ENCODE measurements at places on chromosomes 16 and 17. TPM values are rescaled to one million over a fixed set of nuclear protein-coding genes. Genes with fewer than 3 reads are reported as not detected.

The SLC47A2 gene
- total RNA-seq = 5.5 TPM

DNA sequence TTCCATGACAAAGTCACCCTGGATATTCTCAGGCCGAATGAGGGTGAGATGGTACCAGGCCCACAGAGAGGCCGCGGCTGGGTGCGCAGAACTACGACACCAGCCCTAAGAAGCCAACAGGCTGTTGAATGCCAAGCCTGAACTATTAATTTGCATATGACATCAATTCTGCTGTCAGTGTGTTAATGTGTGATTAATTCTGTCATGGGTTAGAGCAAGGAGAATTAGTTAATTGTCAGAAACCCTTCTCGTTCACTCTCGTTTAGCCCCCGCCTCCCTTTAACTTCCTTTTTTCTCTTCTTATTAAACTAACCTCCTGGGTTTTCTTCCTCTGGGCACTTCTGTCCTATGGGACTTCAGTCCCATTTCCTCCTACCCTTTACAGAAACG is 123.4 kb downstream of the ZFHX3 start:
- DNase-seq = no peak

The CHD9 gene
- 159 TPM for total RNA-seq

DNA sequence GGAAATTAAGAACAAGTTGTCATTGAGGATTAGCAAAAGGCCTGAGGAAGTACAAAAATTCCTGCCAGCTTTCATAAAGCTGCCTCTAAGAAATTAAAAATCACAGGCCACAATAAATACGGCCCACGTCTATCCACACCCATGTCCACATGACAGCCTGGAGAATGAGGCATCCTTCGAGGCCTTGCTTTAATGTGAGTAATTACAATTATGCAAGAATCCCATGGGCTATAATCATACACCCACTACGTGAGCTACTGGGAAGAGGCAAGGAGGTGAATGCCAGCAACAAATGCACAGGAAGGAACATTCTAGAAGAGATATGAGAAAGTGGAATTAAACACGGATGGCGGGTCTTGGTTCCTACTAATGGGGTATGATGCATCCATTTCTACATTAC is 65.4 kb upstream of the ZFHX3 start:
- no peak for DNase-seq

DNA sequence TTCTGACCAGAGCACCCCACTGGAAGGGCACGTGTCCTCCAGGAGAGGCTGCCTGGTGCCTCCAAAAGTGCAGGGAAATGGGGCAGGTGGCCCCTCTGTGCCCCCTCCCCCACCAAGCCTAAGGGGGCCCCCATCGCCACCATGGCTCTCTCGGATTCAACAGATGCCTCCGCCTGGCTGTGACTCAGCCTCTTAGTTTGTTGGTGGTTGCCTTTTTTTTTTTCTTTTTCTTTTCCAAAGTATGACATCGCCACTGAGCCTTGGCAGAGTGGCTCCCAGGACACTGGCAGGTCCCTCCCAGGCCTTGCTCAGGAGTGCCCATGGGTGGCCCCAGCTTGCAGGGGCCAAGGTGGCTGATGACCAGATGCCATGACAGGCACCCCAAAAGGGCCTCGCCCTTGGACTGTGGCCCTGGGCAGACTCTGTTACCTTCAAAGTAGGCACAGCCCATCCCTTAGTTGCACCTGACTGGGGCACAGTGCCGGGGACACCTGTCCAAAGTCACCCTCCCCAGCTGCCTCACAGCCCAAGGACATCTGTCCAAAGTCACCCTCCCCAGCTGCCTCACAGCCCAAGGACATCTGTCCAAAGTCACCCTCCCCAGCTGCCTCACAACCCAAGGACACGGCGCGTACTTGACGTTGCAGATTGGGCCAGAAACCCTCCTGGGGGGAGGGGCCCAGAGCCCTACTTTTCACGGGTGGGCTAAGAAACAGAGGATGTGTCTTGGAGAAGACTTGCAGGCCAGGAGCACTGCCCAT is 29.6 kb downstream of the NPTX1 start:
- no peak for DNase-seq

GRCh38 chr17:74126179-74126900 is 77.1 kb upstream of the RPL38 start:
- DNase-seq = no peak

GRCh38 chr16:16805809-16806208 is 426.9 kb downstream of the NPIPA7 start:
- DNase-seq = no peak

The TEKT3 gene
- total RNA-seq = not detected

The ANKFY1 gene
- total RNA-seq = 54.9 TPM

DNA sequence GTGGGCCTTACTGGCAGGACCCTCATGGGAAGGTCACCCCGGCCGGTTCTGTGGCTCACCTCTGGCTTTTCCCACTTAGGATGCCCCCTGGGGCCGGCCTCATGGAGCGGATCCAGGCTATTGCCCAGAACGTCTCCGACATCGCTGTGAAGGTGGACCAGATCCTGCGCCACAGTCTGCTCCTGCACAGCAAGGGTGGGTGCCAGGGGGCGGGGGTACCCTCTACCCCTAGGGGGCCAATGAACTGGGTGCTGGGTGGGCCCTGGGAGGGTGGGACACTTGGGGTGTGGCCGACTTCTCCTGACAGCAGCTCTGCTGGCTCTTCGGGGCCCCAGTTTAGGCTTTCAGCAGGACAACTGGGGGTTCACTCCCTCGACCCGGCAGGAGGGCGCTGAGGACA is 34.3 kb downstream of the MGAT5B start:
- no peak for DNase-seq

DNA sequence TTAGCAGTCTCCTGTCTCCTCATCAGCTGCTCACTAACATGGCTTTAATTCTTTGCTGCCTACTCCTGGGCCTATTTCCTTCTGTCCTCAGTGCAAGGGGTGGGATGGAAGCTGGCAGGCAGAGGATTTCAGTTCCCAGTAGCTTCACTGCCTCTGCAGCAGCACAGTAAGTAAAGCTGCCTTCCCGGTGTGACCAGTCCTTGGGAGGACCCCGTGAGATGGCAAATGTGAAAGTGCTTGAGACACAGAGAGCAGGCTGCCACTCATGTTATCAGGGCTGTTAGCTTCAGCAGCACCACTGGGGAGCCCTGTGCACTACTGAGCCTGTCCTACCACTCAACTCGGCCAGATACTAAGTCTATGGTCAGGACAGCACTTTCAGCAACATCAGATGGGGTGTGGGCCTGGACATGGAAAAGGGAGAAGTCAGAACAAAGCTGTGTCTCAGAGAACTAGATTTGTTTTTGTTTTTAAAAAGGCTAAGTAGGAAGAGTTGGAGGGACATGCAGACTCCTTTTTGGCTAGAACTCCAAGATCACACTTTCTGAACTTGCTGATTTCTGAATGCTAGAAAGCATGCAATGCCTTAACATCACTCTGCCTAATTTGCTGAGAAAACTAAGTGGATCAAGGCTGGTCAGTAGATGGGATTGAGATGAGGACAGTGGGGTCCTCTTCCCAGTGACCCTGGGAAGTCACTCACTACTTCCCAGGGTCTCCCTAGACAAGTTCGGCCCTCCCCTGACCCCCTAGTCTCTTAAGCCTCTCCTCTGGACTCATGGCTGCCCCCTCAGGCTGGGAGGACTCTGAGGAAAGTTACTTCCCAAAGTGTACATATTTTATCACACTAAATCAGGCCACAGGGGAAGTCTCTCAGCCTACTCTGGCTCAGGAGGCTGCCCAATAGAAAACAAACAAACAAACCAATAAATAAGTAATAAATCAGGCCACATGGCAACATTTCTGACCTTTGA is 1.1 kb downstream of the ACSF2 start:
- DNase-seq = peak; percentile 52

The SLC52A1 gene
- 1.4 TPM for total RNA-seq

The TP53TG3 gene
- 0.48 TPM for total RNA-seq

DNA sequence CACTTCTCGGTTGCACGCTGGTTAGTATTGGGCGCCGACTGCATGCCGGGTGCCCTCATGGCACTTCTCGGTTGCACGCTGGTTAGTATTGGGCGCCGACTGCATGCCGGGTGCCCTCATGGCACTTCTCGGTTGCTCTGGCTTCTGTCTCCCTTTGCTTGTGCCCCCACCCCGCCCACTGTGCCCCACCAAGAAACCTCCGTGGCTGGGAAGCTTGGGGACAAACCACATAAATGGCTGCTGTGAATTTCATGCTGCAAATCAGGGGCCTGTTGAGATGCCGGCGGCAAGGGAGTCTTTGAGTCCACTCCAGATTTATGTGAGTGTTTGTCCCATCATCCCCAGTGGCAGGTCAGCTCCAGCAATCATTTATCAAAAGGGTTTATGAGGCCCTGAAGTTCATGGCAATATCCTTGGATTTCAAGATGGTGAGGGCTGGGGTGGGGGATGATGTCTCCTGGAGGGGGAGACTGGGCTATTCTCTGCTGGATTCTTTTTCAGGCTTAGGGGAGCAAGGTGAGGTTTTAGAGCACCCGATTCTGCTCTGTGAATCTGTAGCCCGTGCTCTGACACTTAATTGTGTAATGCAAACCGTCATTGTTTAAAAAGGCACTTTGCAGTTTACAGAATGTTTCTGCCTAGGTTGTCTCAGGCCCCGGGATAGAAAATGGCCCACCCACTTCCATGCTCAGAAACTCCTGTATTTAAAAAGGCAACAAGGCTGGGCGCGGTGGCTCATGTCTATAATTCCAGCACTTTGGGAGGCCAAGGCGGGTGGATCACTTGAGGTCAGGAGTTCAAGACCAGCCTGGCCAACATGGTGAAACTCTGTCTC is 51.2 kb upstream of the CIBAR2 start:
- no peak for DNase-seq

DNA sequence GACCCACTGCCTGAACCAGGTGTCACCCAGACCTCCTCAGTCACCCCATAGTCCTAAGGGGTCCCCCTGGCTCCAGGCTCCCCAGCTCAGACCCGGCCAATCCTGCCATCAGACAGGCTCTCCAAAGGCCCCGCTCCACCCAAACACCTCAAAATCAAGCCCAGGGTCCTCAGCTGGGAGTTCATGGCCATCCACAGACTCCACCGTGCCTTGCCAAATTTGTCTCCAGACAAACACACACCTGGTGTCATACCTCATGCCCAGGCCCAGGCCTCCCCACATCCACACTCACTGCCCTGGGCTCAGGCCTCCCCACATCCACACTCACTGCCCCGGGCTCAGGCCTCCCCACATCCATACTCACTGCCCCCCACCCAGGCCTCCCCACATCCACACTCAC is 12.5 kb downstream of the RPH3AL start:
- no peak for DNase-seq

GRCh38 chr17:7881276-7882054 is 7.1 kb upstream of the CHD3 start:
- DNase-seq = peak; percentile 69

DNA sequence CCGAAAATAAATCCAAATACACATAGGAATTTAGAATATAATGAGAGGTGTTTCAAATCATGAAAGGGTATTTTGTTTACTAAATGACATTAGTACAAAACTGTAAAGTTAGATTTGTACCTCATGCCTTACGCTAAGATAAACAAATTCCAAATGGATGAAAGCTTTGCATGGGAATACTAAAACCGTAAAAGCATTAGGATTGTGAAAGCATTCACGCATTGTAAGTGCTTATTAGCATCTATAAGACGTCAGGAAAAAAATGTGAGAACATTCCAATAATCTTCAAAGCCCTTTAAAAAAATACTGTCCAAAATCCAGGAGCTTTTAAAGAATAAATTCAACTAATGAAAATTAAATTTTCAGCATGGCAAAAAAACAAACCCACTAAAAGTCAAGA is 24.8 kb upstream of the ALOX15 start:
- no peak for DNase-seq

GRCh38 chr17:50882851-50883250 is 16.7 kb upstream of the TOB1 start:
- DNase-seq = no peak

DNA sequence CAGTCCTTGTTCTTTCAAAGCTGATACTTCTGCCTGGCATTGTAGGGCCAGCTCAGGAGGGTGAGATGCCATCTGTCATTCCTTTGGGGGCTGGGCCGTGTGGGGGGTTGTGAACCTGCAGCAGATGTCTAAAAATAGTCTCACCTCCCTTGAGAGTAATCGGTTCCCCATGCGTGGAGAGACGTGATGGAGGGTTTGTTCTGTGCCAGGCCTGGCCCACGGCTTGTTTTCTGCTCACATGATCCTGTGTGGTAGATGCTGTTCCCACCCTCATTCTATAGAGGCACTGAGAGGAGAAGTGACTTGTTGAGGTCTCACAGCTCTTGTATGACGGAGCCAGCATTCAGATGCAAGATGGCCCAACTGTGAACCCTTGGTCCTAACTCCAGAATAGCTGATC is 4.6 kb downstream of the IRF8 start:
- no peak for DNase-seq

DNA sequence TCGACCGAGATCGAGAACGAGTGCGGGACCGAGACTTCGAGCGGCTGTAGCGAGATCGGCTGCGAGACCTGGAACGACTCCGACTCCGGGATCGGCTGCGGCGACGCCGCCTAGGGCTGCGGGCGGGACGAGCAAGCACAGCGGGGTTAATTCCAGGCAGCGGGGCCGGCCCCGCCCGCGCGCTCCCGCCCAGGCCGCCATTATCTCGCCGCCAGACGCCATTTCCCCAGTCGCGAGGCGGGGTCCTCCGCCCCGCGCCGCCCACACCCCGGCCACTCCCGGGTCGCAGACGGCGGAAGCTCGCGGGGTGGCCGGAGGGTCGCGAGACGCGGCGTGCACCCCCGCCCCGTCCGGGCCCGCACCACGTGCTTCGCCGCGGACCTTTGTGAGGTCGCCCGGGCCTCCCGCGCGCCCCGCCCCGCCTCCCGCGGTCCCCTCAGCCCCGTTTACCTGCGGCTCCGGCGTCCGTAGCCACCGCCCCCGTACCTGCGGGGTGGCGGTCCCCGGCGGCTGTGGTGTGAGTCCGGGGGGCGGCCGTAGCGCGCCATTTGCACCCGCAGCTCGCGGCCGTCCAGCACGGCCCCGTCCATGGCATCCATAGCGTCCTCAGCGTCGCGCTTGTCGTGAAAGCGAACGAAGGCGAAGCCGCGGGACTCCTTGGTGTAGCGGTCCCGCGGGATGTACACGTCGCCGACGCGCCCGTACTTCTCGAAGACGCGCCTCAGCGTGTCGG is 616 bp downstream of the SRSF2 start:
- peak; percentile 79 for DNase-seq

The PABPN1L gene
- total RNA-seq = 1.7 TPM

DNA sequence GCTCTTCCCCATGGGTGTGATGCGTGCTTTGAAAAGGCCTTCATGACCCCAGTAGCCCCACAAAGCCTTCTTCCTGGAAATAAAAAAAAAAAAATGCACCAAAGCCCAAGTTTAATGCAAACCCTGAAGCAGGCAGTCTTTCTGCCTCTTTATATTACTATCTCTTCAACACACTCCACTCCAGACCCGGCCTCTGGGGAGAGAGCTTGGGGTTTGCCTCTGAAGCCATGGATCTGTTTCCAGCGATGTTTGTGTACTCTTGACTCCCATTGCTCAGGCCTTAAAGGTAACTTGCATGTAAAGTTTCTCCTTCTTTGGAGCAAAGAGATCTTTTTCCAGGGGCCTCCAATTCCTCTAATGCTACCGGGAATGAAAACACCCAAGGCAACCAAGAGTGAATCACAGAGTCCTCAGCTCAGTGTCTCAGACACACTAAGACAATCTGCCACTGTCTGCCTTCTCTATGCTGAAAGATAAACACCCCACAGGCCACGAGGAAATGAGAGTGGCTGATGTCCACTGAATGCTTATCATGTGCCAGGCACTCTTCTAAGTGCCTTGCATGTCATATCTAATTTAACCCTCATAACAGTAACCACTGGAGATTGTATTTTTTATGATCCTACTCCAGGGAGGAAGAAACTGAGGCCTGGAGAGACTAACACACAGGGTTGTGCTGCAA is 56.4 kb upstream of the AKTIP start:
- peak; percentile 12 for DNase-seq

GRCh38 chr17:41520821-41521521 is 2.3 kb upstream of the KRT15 start:
- no peak for DNase-seq
